ENCODE measurements at places on chromosomes 3 and 15.

DNA sequence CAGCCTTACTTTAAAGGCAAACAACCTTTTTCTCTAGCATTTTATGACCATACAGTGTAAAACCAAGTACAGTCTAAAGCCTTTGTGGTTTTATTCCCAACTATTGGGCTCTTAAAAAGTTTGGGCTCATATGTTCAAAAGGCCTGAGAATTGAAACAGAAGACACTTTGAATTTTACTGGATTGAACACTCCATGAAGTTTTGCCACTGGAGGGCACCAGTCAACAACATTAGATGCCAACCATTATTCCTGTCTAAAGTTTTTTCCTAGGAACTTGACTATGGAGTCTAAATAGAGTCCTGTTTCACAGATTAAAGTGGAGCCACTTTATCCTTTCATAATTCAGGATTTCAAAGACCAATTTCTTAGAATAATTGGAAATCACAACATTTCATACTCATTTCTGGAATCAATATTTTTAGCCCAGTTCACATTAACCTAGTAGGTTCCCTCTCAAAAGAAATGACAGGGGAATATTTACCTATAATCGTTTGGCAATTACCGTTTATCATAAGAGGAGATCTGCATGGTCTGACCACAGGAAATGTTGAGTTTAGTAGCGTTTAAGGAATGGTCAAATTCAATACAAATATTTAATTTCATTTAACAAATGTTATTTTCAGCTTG, 244.1 kb upstream of the PDZRN3 start:
- DNase-seq = no peak

- no peak for DNase-seq
These were observed 30.2 kb upstream of the MORF4L1 start for GRCh38 chr15:78842519-78842918.

- no peak for DNase-seq
These were observed 27.2 kb downstream of the SPINK8 start for GRCh38 chr3:48306290-48306689.

DNA sequence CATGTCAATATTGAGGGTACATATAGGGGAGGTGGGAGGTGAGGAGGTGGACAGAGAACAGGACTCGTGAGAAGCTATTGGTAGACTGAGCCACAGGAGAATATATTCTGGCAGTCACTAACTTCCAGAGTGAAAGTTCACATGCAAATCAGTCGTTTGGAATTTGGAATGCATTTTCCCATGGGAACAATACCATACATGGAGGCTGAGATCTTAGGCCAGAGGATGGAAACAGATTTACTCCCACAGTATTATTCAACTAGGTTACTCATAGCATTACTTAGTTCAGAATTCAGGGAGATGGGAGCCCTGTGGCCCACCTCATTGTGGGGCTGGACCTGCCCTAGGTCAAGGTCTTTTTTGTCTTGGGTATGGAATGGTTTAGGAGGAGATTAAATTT, 36.4 kb upstream of the ABHD2 start:
- DNase-seq = no peak
